ENCODE measurements at places on chromosomes 7 and 10.

GRCh38 chr10:132534391-132535064 is 3.1 kb upstream of the INPP5A start:
- DNase-seq, result no peak

- DNase-seq, result peak; percentile 99
These were observed 36.7 kb downstream of the PFKFB3 start for GRCh38 chr10:6239213-6239991.

DNA sequence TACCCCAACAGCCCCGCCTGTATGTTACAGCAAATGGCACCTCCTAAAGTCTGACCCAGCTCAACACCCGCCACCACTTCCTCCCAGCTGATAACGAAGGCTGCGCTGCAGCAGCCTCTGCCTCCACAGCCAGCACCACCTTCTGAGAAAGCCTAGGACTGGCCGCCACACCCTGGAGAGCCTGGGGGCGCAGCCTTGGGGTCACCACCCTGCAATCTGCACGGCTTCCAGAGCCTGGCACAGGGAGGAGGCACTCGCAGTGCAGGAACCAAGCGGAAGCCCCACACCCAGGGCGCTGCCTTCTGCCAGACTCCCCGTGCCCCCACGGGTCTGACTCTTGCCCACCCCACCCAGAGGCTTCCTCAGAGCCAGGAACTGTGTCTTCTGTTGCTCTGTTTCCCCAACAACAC is 112.5 kb downstream of the MAD1L1 start:
- DNase-seq, result no peak

- no peak for DNase-seq
These were observed 159.4 kb downstream of the PLPP4 start for GRCh38 chr10:120616311-120616911.

DNA sequence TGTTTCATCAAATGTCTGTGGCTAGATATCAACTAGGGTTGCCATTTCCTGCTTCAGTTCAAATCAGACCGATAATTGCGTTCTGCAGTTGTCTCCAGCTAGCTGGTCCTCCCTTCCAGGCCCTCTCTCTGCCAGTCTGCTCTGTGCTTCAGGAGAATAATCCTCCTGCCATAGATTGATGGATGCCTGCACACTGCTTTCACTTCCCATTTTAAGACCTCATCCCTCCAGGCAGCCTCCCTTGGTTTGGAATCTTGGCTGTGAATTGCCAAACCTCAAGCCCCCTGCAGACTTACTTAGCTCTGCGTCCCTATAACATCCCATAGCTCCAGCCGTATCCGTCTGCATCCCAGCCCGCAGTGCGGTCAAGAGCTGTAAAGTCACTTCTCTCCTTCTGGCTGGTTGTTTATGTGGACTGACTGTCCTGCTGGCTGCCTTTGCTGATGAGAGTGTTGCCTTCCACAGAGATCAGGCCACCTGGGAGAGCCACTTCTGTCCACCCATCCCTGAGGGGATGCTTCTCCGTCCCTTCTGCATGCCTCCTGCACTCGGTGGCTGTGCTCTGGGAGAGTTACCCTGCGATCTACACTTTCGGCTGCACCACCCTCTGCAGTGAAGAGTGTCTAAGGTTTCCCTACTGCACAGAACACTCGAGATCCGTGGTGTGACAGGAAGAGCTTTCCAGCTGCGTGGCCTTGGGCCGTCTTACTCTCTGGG is 22.4 kb upstream of the KLF6 start:
- DNase-seq, result peak; percentile 65

GRCh38 chr7:55965100-55965470 is 700 bp downstream of the NIPSNAP2 start:
- DNase-seq, result no peak

DNA sequence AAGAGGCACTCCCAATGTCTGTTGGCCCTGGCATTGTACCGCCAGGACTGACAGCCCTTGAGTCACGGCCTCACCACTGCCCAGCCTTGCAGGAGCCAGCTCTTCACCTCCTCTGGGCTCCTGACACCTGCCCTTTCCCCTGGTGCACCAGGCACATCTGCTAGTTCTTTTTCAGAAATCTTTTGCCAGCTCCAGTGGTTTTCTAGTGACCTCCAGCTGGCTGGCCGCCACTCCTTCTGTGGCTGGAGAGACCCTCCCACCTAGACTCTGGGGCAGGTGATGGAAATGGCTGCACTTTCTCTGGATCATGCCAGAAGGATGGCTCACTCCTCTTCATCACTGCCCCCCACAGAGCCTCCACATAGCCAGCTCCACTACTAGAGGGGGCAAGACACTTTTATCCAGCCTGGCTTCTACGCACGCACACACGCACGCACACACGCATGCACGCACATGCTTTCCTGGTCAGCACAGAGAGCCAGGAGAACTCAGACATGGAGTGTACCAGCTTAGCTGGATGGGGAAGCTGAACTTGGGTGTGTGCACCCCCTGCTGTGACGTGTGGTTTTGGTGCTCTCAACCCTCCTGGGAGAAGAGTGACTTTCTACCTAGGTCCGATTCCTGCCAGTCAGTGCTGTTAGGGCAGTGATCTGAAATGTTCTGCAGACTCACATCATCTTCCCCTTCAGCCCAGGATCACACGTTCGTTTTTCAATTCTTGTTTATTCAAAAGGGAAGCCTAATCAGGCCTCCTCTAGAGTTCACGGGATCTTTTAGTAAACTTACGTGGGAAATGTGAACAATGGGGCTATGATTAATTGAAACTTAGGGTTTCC is 222.0 kb downstream of the PRPF18 start:
- peak; percentile 81 for DNase-seq

GRCh38 chr7:83162402-83163256 is at the start of gene PCLO:
Gene PCLO (minus strand): TSS chr7:83162884. CDS start chr7:83162592, 292 bp downstream.
- peak; percentile 91 for DNase-seq

DNA sequence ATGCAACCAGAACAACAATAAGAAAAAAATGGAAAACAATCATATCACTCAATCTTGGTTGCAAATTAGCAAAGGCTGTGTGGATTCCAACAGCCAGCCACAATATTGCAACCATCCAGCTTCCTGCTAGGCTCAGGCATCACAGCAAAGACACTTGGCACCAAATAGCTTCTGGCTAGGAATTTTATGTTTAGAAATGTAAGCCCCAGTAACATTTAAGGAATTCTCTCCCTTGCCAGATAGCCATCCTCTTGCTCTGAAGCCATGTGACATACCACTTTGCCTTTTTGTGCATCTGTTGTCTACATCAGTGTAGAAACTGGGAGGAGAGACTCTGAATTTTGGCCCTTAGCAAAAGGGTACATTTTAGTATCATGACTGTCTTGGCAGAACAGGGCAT is 22.2 kb downstream of the MKX start:
- DNase-seq, result peak; percentile 75

DNA sequence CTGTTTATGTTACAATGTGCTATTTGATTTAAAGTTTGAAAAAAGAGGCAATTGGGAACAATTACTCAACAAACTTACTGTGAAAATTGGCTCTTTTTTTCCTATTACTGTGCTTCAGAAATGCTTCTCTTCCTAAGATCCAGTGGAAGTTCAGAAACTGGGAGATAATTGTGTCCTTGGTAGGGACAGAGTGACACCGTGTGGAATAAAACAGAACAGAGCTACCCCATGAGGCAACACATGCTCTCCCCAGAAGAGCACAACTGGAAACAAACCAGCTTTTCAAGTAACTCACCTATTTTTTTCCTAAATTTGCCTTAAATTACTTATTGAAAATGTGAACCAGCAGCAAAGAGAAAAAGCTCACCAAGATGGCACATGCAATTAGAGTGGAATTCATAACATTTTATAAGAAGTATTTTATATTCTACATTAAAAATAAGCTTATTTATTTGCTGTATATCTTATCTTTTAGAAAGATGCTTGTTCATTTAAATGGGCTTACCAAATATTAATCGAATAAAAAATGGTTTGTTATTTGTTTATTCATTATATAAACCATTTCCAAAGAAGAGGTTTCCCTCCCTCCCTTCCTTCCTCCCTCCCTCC is 346.1 kb upstream of the ANKRD30A start:
- peak; percentile 66 for DNase-seq

DNA sequence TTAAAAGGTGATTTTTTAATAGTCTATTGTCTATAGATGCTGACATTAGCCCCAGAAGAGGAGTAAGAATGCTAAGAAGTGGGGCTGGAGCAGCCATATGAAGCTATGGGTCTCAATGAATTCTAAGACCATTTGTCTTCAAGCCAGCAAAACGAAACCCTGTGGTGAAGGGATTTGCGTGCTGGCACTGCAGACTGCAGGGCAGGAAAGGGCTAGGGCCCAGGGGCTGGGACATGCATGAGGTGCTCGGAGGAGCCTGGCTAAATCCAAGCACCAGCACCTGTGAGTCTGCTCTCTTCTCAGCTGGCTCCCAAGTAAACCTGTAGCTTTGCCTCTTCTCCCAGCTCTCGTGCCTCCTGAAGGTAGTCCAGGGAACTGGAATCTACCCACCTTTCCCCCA is 1.3 kb upstream of the NDST2 start:
- no peak for DNase-seq

GRCh38 chr10:23694446-23694920 is 255.6 kb downstream of the OTUD1 start:
- DNase-seq, result no peak

- DNase-seq, result no peak
These were observed 1172.9 kb upstream of the AUTS2 start for GRCh38 chr7:68425377-68425776.

- DNase-seq, result no peak
These were observed 1.9 kb downstream of the SFTPD start for GRCh38 chr10:79947083-79947415.

GRCh38 chr10:90579602-90580242 is 278.1 kb downstream of the HTR7 start:
- DNase-seq, result peak; percentile 45
